ENCODE measurements at places on chromosomes 11 and 22.

DNA sequence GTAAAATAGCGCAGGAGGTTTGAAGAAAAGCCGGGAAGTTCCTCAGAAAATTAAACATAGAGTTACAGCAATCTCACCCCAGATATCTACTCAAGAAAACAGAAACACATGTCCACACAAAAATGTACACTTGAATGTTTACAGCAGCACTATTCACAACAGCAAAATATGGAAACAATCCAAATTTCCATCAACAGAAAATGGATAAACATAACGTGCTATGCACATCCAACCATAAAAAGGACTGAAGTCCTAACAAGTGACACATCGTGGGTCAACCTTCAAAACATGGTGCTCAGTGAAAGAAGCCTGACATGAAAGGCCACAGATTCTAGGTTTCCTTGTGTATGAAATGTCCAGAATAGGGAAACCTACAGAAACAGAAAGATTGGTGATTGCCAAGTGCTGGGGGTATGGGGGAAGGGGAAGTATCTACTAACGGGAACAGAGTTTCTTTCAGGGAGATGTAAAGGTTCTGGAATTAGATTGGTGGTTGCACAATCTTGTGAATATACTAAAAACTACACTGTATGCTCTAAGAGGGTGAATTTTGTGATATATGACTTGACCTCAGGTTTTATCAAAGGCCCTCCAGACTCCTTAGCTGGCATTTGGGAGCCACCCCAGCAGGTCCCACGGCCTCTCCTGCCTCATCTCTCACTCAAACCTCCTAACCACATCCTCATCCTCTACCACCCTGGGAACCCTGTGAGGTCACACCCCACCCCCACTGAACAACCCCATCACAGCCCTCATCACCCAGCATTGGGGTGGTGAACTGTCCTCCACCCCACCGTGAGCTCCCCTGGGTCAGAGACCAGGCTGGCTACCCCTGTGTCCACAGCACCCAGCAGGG lies 69.2 kb upstream of the PRR5 start:
- no peak for DNase-seq

- no peak for DNase-seq
Measured at GRCh38 chr11:32874132-32874531, 18.5 kb upstream of the QSER1 start.

DNA sequence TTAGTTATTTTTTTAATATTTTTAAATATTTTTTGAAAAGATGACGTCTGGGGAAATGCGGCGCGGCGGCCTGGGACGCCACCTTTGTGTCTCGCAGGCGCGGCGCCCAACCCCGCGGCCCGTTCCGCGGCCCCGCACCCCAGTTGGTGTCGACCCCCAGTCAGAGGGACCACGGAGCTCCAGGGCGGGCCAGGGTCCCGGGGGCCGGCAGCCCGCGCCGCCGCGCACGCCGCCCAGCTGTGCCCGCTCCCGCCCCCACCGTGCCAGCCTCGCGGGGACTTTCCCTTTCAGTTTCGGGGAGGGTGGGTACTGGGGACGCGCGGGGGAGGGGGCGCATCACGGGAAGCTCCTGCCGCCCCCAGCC lies 1.6 kb downstream of the CCND1 start:
- DNase-seq, result peak; percentile 40

DNA sequence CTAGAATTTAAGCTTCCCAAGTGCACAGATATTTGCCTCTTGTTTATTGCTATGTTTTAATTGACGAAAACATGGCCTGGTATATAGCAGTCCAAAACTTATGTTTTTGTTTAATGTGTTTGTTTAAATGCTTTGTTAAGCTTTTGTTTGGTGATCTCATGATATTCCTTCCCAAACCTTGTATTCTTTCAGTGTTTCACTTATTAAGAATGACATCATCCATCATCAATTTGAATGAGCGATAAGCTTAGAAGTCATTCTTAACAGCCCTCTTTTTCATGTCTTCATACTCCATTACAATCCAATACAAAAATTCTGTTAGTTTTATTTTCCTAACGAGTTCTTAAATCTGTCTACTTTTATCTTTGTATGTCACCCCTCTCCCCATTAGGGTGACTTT lies 206.0 kb downstream of the DYNC2H1 start:
- no peak for DNase-seq

- peak; percentile 31 for DNase-seq
Measured at GRCh38 chr22:30038219-30038618, 42.0 kb upstream of the HORMAD2 start.

GRCh38 chr11:35419830-35420333 lies 524 bp upstream of the SLC1A2 start:
- no peak for DNase-seq

DNA sequence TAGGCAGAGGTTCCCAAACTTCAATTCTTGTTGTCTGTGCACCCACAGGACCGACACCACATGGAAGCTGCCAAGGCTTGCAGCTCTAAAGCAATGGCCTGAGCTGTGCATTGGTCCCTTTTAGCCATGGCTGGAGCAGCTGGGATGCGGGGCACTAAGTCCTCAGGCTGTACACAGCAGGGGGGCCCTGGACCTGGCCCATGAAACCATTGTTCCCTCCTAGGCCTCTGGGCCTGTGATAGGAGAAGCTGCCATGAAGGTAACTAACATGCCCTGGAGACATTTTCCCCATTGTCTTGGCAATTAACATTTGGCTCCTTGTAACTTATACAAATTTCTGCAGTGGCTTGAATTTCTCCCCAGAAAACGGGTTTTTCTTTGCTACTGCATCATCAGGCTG lies 43.6 kb upstream of the SLC6A5 start:
- DNase-seq, result no peak

DNA sequence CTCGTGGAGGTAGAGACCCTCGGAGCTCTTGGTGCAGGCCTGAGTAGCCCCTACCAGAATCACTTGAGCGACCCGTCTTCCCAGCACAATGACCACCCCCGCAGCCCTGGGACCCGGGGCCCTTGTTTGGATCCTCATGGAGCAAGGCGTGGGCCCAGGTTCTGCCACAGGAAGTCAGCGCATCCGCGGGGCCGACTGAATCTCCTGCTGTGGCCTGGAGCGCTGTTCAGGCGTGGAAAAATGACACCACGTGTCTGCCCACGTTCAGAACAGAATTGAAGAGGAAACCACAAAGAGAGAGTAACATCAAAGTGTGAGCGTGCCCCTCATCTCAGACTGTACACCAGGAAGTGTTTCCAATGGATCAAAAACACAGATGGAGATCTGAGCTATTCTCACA lies 1479.2 kb downstream of the TBC1D22A start:
- DNase-seq, result no peak

DNA sequence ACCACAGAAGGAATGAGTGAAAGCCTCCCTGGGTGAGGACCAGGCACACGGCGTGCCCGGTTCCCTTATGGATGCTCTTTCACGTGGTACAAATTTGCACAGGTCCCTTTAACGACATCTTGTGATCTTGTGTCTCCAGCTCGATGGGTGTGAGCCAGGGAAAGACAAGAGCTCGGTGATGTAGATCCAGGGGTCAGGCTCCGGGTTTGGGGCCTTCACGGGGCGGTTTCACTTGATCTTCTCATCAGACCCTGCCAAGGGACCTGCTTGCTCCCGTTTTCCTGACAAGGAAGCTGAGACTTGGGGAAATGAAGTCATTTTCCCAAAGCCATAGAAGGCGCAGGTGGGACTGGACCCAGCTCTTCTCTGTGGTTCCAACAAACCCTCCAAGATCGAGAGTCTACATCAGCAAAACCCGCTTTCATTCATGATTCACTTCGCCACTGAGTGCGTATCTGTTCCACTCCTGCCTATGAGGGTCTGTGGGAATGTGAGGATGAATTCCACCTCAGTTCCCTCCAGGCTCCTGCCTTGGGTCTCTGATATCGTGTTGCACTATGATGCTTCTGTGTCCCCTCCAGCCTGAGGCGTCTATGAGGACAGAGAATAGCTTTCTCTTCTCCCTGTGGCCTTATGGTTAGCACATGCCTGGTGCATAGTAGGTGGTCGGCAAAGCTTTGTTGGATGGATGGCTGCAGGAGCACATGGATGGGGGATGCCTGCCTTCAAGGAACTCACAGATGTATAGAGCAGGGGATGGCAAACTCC lies 45.0 kb upstream of the ANO1 start:
- DNase-seq, result no peak

- DNase-seq, result no peak
Measured at GRCh38 chr11:117871160-117871559, 5.3 kb downstream of the FXYD6 start.

DNA sequence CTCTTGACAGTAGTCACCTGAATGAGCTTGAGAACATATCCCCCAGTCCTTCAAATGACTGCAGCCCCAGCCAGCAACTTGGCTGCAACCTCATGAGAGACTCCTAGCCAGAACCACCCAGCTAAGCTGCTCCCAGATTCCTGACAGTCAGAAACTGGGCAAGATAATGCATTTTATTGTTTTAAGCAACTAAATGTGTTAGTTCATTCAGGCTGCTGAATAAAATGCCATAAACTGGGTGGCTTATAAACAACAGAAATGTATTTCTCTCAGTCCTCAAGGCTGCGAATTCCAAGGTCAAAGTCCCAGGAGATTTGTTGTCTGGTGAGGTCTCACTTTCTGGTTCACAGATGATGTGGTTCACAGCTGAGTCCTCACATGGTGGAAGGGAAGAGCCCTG lies 5.8 kb upstream of the PAMR1 start:
- no peak for DNase-seq

- DNase-seq, result no peak
Measured at GRCh38 chr11:60931917-60932316, 7.7 kb downstream of the TMEM132A start.

DNA sequence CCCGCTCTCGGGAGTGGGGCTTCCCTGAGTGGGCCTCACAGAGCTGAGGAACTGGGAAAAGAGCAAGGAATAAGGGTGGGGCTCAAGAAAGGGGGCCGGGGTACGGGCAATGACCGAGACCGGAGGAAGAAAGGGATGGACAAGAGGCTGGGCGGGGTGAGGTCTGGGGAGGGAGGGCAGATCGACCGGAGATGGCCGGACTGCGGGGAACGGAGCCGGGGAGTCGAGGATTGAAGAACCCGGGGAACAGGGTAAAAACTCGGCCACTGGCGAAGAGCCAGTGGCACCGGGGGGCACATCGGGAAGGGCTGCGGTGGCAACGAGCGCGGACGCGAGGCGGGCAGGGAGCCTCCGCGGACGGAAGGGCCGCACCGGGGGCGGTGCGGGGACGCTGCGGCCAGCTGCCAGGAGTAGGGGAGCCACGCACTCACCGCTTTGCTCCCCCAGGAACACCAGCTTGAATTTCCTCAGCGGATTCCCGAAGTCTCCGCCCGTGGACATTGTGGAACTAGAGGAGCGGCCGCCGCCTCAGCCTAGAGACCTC lies 667 bp downstream of the RAB6A start:
- DNase-seq, result peak; percentile 52

- peak; percentile 45 for DNase-seq
Measured at GRCh38 chr11:131408025-131408640, 37.7 kb downstream of the NTM start.

DNA sequence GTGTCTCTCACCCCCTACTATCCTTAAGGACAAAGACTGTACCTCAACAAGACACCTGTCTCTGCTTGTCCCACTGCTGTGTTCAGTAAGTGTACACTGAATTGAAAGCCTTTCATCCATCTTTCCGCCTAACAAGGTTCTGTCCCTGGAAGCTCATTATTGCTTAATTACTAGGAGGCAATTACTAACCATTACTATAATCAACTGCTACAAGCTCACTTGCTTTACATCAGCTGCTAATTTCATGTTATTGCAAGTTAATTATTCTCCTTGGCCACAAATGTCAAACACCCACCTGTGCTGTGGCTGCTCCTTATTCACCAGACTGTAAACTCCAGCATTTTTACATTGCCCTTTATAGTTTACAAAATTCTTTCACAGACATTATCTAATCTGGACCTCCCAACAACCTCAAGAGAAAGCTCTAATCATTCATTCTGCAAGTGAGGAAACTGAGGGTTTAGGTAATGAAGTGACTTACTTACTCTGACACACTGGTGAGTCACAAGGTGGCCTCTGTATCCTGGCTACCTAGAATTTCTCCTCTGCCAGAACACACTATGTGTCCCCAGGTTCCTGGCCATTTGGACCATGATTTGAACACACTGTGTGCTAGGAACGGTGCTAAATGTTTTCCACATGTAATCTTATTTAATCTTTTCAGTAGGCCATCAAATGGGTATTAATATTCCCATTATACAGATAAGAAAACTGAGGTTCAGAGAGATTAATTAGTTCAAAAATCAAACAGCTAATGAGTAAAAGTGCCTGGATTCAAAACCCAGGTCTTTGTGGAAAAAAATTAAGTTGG lies 66.7 kb downstream of the RAB30 start:
- no peak for DNase-seq

- no peak for DNase-seq
Measured at GRCh38 chr11:119902656-119903231, 173.7 kb upstream of the NECTIN1 start.

GRCh38 chr11:29628609-29629008 lies 388.2 kb downstream of the KCNA4 start:
- no peak for DNase-seq

DNA sequence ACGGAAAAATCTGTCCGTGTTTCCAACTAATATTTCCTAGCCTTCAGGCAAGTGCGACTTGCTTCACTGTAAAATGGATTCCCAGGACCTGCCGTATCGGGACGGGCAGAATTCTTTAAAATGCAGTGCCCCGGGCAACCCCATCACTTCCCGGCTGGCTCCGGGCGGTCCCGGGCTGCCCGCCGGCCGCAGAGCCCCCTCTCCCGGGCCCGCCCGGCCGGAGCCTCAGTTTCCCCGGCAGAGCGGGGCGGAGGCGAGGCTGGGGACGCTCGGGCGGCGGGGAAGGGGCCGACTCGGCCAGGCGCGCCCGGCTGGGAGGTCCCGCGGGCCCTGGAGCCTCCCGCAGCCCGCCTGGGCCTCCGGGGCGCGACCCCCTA lies 84.2 kb upstream of the WNT7B start:
- DNase-seq, result no peak

GRCh38 chr11:77142091-77142975 lies 14.3 kb downstream of the MYO7A start:
- no peak for DNase-seq

- no peak for DNase-seq
Measured at GRCh38 chr11:107719557-107720302, 7.9 kb upstream of the SLN start.

- DNase-seq, result peak; percentile 33
Measured at GRCh38 chr11:132943706-132944568, 588.4 kb downstream of the OPCML start.

- no peak for DNase-seq
Measured at GRCh38 chr11:66843776-66844495, 695 bp downstream of the RCE1 start.

- no peak for DNase-seq
Measured at GRCh38 chr22:48393041-48393370, 1434.7 kb downstream of the BRD1 start.

DNA sequence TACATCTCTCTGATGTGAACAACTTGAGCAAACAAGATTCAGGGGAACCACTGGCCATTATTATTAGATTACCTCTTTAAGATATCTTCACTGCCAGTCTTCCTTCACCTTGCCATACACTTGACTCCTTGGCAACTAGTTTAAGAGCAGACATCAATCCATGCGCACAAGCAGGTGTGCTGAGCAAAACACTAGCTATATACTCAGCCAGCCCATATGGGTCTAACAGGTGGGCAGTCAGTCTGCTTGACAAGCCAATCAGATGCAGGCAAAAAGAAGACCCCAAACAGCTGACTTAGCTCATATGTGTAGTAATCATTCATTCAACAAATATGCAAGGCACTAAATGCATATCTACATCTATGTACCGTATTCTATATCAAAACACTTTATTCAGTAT lies 101.2 kb downstream of the SIK3 start:
- DNase-seq, result no peak

All from AG08396 (cell line).